Lower leg skin (tissue), 4 donors: ENCODE measurements at places on chromosomes 5 and 9. TPM values are rescaled to one million over a fixed set of nuclear protein-coding genes. Genes with fewer than 3 reads are reported as not detected.

The SLC34A1 gene
- total RNA-seq = 0.12 TPM

The GPR151 gene
- total RNA-seq = not detected

The GRXCR2 gene
- total RNA-seq = 0.69 TPM

The ABL1 gene
- 36.4 TPM for total RNA-seq

The HTR4 gene
- 1.2 TPM for total RNA-seq

The NME5 gene
- 1.7 TPM for total RNA-seq

The ARL14EPL gene
- not detected for total RNA-seq

The VAV2 gene
- 8.0 TPM for total RNA-seq

The SERF1A gene
- 7.3 TPM for total RNA-seq

The GLIPR2 gene
- total RNA-seq = 6.1 TPM

The CD72 gene
- 1.3 TPM for total RNA-seq

The CCL21 gene
- 2.3 TPM for total RNA-seq

The GPR150 gene
- total RNA-seq = 0.63 TPM

The BARHL1 gene
- total RNA-seq = not detected

The CARD9 gene
- 2.4 TPM for total RNA-seq

The TMEFF1 gene
- total RNA-seq = not detected

The LOX gene
- total RNA-seq = 48.2 TPM

The PHYKPL gene
- total RNA-seq = 45.7 TPM

The TAF11L5 gene
- total RNA-seq = not detected

The CCNO gene
- total RNA-seq = 2.4 TPM

The ADAMTS2 gene
- 10.6 TPM for total RNA-seq

The NAIP gene
- 17.5 TPM for total RNA-seq

The IFNA5 gene
- not detected for total RNA-seq

The TRPM3 gene
- total RNA-seq = 0.10 TPM

The PCDHB11 gene
- 1.7 TPM for total RNA-seq
